ENCODE measurements at places on chromosomes 1 and 21.

- DNase-seq = no peak
Measured at GRCh38 chr1:198641966-198642668, 3.3 kb downstream of the PTPRC start.

GRCh38 chr1:204316164-204316563 lies 43.6 kb downstream of the PLEKHA6 start:
- no peak for DNase-seq

- no peak for DNase-seq
Measured at GRCh38 chr1:31524186-31524901, 52.0 kb upstream of the TINAGL1 start.

DNA sequence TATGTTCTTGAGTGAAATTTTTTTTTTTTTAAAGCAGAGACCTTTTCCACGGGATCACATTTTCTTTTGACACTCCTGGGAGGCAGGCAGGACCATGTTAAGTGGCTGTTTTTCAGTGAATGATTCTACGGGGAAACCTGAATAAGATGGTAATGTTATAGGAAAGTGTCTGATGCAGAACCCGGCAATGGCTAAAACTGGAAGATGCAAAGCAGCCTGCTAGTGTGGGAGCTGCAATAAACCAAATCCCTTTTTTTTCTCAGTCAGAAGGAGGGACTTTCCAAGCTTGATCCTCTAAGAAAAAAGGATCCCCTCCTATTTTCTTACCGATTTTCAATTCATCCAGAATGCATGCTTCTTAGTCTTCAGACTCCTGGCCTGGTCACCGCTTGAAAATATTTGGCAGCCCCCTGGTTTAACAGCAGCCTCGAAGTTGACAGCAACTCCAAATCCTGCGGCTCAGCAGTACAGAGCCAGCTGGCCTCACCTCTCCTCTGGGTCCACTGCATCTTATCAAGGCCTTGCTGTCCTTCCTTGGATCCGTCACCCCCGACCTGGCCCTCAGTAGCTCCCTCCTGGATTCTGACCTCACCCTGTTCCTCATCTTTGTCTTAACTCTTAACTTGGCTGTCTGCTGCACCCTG lies 5.6 kb downstream of the MX2 start:
- no peak for DNase-seq

DNA sequence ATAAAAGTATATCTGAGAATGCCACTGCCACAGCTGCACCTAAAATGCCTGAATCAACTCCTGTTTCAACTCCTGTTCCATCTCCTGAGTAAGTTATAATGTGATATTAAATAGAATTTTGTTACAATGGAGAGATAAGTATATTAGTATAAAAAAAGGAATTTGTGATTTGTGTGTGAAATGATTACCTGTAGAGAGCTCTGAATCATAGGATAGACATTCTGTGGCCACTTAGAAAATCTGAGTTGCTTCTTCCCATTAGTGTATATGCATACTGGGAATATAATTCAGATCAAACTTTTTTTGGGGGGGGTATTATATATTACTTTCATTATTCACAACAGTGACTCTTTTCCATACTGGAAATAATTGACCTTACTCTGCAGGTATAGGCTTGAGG lies 52.9 kb downstream of the SUCO start:
- no peak for DNase-seq

DNA sequence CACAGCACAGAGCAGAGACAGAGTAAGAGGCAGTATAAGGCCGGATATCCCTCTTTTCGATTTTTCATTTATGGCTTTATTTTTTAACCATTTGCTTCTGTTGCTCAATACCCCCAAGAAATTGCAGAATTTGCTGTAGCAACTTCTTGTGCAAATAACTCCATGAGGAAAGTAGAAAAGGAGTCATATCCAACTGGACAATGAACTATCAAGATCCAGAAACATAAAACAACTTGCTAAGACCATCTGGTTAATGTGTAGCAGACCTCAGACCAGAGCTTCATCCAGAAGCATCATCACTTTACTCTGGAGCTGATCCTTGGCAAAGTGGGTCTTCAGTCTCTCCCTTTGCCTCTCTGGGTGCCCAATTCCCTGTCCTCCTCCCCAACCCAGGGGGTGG lies 45.9 kb downstream of the ZNF697 start:
- DNase-seq = no peak

DNA sequence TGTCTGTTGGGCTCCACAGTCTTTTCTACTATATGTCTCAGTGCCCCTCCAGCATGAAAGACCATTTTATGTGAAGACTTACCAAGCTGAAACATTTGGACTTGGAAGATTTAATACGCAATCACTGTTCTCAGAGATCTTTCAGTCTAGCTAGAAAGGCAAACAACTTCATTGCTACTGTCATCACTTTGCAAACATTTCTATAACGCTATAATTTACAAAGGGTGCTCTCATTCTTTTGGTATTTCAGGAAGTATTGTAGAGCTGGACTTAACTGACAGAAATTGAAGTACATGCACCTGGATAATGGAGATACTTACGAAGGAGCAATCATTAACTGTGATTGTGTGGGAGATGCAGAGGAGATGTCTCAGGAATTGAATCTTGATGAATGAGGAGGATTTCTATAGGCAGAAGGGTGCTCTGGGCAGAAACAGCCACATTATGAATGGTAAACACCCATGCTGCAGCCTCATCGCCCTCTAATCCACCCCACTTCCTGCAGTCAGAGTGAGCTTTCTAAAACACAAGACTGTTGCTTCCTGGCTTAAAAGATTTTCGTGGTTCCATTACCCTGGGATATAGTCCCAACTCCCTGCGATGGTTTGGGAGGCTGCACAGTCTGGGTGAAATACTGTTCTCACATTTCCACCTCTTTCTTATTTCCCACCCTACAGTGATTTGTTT lies 75.1 kb upstream of the GNG12 start:
- no peak for DNase-seq

- DNase-seq = no peak
Measured at GRCh38 chr1:63746129-63746864, 27.5 kb upstream of the ROR1 start.

- DNase-seq = no peak
Measured at GRCh38 chr1:219085082-219085481, 88.6 kb upstream of the LYPLAL1 start.

DNA sequence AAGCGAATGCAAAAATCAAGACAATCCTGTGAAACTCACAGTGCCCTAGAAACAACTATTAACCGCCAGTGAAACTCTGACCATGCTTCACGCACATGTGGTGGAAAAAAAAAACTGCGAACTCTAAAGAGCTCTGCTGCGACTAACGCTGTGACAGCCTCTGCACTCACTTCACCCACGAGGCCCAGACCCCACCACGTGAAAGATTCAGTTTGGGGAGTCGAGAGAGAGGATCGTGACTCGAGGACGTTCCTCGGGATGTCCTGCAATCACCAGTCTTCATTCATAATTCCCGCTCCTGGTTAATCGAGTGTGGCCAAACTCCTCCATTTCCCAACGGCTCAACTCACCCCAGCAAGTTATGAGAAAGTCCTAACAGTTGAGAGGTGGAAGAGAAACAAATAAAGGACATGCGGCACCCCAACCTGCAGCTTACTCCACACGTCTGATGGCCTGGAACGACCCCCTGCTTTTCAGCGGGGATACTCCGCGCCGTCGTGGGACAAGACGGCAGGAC lies 1.1 kb downstream of the SERBP1 start:
- peak; percentile 5 for DNase-seq

- DNase-seq = no peak
Measured at GRCh38 chr1:74683656-74684055, 10.1 kb upstream of the ERICH3 start.

GRCh38 chr21:16040601-16041000 lies 310.8 kb downstream of the USP25 start:
- DNase-seq = no peak

DNA sequence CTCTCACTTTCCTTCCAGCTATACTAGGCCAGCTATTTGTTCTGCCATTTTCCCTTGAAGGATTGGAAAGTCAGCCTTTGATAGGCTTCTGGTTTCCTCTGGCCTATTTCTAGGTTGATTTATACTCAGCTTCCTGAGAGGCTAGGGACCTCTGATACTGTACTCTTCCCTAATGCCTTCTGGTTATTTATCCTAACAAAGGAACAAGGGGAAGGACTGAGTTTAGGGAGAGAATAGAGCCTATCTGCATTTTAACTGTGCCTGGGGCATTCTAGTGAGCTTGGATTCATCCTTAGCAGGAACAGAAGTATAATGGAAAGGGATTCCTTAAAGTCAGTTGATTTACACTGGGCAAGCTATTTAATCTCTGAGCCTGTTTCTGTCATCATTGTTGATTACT lies 11.8 kb upstream of the TMEM39B start:
- no peak for DNase-seq

- DNase-seq = no peak
Measured at GRCh38 chr1:37476087-37476452, 1.7 kb downstream of the ZC3H12A start.

- DNase-seq = no peak
Measured at GRCh38 chr1:203706444-203706843, 58.5 kb upstream of the LAX1 start.

DNA sequence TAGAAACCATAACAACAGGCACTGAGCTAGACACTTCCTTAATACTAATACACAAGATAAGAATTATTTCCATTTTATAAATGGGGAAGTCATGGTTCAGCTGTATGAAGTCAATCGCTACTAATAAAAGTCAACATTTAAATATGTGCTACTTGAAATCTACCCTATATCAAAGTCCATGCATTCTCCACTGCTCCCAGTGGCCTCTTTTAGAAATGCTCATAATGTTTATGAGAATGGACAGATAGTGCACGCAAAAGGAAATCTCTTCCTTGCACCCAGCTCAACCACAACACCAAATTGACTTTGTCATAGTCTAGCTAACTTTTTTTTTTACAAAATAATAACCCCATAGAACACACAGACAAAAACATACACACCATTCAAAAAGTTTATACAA lies 281.7 kb upstream of the CXADR start:
- DNase-seq = no peak

DNA sequence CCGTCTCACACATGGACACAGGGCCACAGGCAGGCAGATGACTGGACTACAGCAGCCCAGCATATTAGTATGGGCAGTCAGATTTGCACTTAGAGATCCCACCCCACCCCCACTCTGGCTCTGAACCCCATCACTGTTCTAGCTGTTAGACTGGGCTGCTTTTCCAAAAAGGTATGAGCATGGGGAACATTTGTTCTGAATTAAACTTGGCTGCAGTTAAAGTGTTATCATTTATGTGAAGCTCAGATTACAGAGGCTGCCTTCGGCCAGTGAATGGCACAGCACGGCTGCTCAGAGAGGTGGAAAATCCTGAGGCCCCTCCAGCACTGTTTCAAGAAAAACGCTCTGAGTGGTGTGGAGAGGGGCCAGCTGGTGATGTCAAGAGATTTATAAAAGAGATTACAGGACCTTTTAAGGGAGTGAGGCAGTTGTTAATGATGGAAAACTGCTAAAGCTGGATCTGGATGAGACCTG lies 6.9 kb upstream of the NOS1AP start:
- no peak for DNase-seq

GRCh38 chr1:228284521-228284920 lies 76.7 kb downstream of the OBSCN start:
- DNase-seq = no peak

DNA sequence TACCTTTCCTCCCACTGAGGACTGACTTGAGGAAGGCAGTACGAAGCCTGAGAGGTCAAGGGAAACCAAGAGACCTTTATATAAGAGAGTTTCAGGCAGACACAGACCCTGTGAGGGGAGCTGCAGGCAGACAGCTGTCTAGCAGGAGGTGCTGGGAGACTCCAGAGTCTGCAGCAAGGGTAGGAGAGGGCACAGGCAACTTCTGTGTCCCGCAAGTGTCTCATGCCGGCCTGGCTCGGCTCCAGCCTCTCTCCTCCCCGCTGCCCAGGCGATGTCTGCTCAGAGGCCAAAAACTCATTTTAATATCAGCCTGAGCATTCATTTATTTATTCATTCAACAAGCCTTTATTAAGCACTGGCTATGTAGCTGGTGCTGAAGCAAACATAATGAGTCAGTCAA lies 83.0 kb downstream of the KIRREL1 start:
- no peak for DNase-seq

- DNase-seq = no peak
Measured at GRCh38 chr1:184222652-184223052, 164.2 kb upstream of the C1orf21 start.

- no peak for DNase-seq
Measured at GRCh38 chr1:2999138-2999537, 22.1 kb upstream of the ACTRT2 start.

GRCh38 chr21:45225741-45226327 lies 61.9 kb downstream of the POFUT2 start:
- DNase-seq = no peak

- DNase-seq = no peak
Measured at GRCh38 chr1:39490596-39491145, 765 bp upstream of the BMP8A start.

- no peak for DNase-seq
Measured at GRCh38 chr1:228376262-228376628, 30.4 kb downstream of the TRIM11 start.

GRCh38 chr1:226309398-226310244 lies 657 bp upstream of the LIN9 start:
- no peak for DNase-seq

DNA sequence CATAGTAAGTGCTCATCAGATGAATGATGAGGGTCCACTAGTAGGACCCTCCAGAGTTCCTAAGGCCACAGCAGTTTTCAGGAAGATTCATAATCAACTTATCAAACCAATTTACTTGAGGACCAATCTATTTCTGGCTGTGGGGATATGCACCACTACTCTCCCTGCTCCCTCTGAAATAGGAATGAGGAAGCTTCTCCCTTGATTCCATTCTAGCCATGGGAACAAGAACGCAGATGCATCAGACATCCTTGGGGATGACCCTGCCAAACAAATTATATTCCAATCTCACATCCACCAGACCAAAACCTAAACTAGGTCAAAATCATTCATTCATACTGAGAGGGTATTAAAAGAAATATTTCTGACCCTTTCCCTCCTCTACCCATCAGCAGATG lies 31.5 kb downstream of the JAK1 start:
- DNase-seq = no peak

DNA sequence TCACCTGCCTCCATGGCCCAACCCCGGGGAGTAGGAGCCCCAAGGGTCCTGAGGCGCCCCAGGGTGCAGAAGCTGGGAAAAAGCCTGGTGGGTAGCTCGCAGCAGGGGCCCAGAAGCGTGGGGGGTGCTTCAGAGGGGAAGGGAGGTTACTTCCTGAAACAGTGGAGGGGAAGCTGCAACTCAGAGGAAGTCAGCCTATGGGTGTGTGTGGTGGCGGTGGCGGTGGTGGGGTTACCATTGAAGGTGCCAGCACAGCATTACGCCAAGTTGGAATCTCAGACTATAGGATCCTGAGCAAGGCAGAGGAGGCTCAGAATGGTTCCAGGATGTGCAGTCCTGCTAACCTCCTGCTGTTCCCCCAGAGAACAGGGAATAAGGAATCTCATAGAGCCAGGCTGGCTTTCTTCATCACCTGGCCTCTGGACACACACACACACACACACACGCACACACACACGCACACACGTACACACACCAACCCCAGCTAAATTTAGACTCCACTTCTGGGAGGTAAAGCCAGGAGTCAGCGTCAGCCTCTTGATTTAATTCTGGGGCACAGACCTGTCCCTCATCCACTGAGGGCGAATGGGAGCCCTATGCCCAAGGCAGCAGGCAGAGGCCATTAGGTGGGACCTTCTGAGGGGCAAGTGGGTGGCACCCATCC lies 1.3 kb downstream of the DENND4B start:
- DNase-seq = peak; percentile 57

GRCh38 chr1:9093091-9093490 lies 23.7 kb upstream of the SLC2A5 start:
- DNase-seq = no peak
